ENCODE measurements at places on chromosomes 7 and 10.

DNA sequence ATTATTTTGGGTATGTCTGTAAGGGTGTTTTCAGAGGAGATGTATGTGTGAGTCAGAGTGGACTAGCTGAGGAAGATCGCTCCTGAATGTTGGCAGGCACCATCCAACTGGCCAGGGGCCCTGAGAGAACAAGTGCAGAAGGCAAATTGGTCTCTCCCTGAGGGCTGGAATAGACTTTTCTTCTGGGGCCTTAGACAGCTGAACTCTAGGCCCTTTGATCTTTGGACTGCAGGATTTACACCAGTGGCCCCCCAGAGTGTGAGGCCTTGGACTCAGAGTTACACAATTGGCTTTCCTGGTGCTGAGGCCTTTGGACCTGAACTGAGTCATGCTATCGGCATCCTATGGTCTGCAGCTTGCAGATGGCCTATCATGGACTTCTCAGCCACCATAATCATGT lies 217.2 kb downstream of the REEP3 start:
- DNase-seq: no peak

- no peak for DNase-seq
Measured at GRCh38 chr7:1618475-1618874, 48.6 kb upstream of the PSMG3 start.

DNA sequence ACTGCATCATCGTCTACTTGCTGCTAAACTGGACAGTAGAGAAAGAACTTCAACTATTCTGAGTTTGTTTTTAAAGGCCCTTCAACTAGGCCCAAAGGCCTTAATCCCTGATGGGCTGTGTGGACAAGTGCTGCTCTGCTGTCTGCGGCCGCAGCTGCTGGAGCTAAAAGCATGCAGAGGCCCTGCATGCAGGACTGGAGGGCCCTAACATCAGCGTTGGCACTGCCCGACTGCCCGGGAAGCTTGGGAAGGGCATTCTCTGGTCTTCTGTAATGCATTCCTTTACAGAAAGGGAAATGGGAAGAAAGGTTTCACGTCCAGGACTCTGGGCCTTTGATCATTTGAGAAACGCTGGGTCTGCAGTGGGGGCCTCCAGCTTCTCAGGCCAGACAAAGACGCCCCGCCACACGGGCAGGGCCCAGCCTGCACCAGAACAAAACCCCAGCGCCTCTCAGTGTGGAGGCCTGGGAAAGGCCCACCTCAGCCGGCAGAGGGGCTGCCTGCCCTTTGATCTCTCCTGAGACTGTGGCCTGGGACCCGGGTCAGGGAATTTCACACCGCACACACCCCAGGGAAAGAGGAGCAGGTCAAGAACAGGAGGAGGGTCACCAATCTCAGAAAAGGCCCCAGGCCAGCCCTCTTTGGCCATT lies 229.3 kb downstream of the DNAJB6 start:
- no peak for DNase-seq

DNA sequence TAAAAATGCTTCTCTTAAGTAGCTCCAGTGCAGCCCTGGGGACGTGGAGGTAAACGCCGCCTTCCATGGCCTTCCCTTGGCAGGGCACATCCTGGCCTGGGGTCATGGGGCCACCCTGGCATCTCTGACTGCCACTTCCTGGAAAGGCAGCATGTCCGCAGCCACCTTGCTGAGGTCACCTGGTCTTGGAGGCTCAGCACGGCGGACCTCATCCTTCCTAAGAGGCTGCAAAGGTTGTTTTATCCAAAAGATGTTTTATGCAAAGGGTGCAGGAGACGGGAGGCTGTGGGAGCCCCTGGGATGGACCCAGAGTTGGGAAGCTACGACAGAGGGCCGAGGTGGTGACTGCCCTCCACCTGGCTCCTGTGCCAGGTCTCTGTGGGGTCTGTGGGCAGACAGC lies 106.0 kb downstream of the TCERG1L start:
- DNase-seq: no peak

Measured in hematopoietic multipotent progenitor cell treated with erythropoietin and hydrocortisone succinate and interleukin-3 and kit ligand, for 15 days (in vitro differentiated cells).